ENCODE measurements at places on chromosomes 3 and 15. TPM values are rescaled to one million over a fixed set of nuclear protein-coding genes. Genes with fewer than 3 reads are reported as not detected.

GRCh38 chr3:20225769-20226168 is 39.8 kb upstream of the SGO1 start:
- DNase-seq = peak; percentile 8

DNA sequence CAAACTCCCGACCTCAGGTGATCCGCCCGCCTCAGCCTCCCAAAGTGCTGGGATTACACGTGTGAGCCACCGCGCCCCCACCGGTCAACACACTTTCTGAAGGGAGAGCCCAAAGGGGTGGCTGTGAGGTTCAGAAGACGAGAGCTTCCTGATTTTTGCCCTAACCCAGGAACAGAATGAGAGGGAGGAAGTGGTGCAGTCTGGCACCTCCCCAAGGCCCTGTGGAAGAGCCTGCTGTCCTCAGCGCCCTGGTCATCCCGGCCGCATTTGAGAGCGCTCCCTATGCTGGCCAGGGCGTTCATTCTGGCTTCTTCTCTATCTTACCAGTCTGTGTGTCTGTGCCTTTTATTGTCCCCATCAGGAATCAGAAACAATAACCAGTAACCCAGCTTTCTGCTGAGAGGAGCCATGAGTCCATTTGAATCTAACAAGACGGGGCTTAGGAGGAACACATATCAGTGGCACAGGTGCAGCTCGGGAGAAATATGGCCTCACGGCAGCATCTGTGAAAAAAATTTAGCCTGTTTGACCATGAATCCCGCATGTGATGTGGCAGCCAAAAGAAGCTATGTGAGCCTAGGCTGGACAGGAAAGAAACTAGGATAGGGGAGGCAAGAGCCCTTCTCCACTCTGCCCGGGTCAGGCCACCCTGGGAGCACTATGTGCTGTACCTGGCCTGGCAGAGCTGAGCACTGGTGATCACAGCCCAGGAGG is 12.9 kb downstream of the BDH1 start:
- DNase-seq = peak; percentile 60

- DNase-seq = no peak
These were observed 24.9 kb upstream of the WNT5A start for GRCh38 chr3:55511895-55512570.

- no peak for DNase-seq
These were observed 18.4 kb downstream of the RBP1 start for GRCh38 chr3:139521144-139521543.

GRCh38 chr3:56772952-56773938 is 28.5 kb downstream of the ARHGEF3 start:
- no peak for DNase-seq

- no peak for DNase-seq
These were observed 1.6 kb downstream of the CCR9 start for GRCh38 chr3:45887759-45888511.

DNA sequence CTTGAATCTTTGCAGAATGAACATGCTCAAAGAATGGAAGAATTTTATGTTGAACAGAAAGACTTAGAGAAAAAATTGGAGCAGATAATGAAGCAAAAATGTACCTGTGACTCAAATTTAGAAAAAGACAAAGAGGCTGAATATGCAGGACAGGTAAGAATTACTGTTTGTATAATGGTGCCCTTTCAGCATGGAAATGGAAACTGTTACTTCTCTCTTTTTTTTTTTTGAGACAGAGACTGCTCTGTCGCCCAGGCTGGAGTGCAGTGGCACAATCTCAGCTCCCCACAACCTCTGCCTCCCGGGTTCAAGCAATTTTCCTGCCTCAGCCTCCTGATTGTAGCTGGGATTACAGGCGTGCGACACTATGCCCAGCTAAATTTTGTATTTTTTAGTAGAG is 27.6 kb upstream of the CLDN11 start:
- DNase-seq = no peak

POLR2M gene
- 22.6 TPM for total RNA-seq

DNA sequence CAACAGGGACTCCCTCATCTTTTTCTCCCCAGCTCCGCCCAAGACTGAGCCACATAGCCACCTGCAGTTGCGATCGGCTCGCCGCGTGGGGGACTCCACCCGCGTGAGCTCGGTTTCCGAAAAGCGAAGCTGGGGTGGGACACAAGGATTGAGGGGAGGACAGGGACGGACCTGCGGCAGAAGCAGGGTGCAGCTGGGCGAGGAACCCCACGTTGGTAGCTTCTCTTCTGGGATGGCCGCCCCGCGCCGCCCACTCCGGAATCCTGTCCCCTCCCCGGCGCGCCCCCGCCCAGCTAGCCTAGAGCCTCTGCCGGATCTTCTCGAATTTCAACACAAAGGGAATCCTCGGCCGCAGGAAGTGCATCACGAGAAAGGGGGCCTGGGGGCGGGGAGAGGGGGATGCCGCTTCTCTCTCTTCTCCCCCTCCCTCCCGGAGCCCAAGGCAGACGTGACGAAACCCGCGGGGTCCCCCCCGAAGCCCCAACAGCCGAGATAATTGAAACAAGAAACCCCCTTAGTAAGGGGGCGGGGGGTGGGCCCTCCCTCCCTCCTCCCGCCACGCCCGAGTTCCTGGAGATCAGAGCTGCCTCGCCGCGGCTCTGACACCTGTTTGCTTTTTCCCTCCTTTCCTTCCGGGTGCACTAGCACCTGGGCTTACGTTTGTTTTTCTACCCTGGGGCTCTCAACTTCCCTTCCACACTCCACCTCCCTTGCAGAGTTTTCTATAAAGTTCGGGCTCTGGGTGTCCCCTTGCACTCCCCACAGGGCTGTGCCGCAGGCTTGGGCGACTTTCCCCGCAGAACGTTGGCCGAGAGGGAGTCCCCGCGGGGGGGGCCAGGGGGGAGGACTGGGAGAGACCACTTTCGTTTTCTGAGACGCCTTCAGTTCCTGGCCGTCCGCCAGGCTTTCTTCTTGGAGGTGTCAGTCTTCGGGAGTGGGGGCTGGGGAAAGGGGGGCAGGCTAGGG is 1.3 kb upstream of the KCNH8 start:
- peak; percentile 80 for DNase-seq

NME9 gene
- total RNA-seq = 1.3 TPM

GPR62 gene
- not detected for total RNA-seq

GRCh38 chr15:40936234-40936708 is 7.1 kb downstream of the DLL4 start:
- no peak for DNase-seq

DNA sequence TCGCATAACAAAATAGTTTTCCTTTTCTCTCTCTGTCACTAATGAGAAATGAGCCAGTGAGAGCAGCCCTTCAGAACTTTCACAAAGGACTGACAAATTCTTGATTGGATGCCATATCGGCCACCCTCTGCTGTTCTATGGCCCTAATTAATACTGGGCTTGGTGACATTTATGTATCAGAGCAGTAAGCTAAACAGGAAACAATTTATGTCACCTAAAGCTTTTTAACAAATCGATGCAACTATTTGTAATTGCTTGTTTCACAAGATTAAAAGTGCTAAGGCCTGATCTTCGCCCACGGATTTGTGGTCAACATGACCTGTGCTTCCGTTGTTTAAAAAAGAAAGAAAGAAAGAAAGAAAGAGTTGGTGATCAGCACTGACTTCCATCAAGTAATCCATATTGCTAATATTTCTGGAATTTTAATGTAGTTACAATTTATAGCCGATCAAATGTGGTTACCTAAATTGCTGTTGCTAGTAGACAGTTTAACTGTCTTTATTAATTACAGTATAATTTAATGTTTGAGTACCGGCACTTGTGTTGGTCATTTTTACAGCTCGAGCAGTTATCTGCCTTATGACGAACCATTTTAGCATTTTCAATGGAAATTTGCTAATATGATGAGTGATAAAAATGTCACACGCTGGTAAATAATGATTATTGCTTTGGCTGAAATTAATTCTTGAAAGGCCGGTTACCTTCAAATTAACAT is 631.3 kb downstream of the FOXP1 start:
- no peak for DNase-seq

CLRN1 gene
- not detected for total RNA-seq

DNA sequence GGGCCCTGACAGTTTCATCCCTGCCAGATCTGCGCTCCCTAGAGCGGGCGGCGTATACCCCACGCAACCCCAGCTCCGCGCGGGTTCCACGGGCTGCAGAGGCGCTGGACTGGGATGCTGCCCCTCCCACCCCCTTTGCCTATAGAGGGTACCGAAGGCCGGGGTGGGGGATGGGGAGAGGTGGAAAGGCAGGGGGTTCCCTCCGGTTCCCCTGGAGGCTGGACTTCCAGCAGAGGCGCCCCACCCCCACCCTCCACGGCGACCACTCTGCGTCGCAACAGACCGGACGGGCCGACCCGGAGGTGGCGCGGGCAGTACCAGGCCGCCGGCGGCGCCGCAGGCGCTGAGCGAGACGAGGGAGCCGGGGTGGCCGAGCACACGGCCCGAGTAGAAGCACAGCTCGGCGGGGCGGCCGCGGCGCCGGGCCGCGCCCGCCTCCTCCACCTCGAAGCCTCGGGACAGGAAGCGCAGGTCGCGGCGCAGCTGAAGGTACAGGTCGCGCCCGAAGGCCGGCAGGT is 995 bp downstream of the ADAMTS17 start:
- DNase-seq = peak; percentile 27

SH3GL3 gene
- total RNA-seq = 2.3 TPM

GRCh38 chr15:81339321-81339720 is 15.4 kb upstream of the STARD5 start:
- no peak for DNase-seq

MUSTN1 gene
- total RNA-seq = not detected

DNA sequence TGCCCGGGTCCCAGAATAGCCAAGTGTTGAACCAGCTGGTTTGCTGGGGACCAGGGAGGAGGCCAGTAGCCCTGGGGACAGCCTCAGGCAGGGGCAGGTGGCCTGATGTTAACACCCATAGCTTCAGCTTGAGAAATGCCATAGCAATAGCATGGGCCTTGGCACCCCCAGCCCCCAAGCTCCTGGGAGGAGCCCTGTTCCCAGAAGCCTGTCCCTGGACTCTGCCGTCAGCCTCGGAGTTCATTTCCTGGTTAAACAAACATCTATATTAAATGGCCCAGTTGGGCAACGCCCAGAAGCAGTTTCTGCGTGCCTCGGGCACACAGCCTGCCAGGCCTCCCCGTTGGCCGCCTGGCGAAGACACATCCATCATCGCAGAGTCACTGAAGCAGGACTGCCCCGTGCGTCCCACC is 58.2 kb downstream of the FGD5 start:
- peak; percentile 54 for DNase-seq

COL8A1 gene
- 0.99 TPM for total RNA-seq

- no peak for DNase-seq
These were observed 9.9 kb upstream of the YEATS2 start for GRCh38 chr3:183687705-183688104.

DNA sequence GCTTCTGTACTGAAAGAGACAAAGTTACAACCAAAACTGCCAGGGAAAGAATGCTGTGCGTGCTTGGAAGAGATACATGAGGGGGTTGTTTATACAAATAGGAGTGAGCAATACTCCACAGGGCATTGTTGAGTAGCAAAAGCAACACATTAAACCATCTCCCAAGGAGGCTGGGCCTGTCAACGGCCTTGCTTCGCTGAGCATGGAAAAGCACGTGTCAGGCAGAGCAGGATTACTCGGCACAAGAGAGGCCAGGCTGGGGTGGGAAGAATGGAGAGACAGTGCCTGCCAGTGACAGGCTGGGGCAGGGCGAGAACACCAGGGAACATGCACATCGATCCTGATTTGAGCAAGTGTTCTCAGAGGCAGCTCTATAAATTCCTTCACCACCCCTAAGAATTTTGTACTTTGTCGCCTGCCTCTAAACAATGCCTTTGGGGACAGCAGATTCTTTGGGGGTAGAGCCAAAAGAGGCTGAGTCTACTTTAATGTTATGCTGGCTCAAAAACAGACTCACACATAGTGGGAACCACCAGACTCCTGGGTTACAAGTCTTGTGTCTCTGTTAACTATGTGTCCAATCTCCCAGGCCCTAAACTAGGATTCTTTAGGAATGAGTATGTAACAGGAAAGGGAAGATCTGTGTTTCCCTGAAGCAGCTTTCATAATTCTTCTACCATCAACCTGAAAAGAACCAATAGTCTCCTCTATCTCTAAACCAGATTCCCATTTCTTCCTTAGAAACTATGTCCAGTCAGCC is 67.2 kb downstream of the LIPC start:
- DNase-seq = no peak

CNTN6 gene
- total RNA-seq = not detected

ZFAND6 gene
- total RNA-seq = 39.7 TPM

ACKR4 gene
- 2.0 TPM for total RNA-seq

HIGD2B gene
- total RNA-seq = not detected

DNA sequence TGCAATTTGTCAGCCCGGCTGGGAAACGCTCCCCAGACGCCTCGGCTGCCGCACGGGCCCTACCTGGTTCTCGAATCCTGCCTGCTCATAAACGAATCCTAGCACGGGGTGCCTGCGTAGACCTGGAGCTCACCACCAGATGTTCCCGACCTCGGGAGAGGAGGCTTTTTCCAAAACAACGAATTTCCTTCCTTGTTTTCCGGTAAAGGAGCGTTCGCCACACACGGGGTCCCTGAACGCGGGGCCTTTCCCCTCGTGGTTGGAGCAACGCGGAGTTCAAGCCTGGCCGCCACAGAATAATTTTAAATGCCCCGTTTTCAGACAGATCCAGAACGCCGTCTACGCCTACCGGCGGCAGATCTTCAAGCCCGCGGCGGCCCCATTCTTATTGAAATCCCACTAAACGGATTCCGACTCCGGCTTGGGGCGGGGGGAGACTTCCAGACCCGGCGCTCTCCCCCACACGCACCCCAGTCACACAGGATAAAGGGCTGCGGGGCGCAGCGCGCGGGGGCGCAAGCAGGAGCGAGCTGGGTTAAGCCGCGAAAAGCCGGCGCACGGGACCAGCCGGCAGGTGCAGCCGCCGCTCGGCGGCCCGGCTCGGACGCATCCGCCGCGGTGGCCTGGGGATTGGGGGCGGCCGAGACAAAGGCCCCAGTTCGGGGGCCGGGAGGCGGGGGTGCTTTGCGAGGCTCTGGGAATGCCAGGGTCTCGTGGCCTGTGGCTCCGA is 895 bp downstream of the GATA2 start:
- DNase-seq = no peak

DNA sequence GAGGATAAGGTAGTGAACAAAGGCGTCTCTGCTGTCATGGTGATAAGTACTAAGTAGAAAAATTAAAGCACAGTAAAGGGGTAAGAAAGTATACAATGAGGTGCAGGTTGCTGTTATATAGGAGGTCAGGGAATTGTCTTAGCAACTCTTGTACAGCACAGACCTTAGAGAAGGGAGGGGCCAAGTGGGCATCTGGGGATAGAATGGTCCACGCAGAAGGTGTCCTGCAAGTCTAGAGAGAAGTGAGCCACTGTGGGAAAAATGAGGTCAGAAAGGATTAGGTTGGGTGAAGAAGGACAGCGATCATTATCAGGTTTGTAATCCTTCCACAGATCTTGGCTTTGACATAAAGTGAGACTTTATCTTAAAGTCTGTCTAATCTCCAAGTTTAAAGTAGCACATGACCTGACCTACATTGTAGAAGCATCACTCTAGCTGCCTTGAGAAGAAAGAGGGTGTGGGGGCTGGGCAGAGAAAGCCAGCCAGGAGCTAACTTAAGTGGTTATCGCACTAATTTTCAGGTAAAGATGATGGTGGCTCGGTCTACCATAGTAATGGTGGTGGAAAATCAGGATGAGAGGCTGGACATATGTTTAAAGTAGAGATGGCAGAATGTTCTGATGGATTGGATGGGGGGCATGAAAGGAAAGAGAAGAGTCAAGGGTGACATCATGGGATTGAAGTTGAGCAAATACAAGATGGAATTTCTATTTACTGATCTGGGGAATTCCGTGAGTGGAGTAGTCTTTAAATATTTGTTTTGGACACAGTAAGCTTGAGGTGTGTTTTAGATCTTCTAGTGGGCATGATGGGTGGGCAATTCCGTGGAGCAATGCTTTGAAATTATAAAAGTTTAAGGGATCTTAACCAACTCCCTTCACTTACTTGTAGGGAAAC is 919.2 kb downstream of the ROBO1 start:
- no peak for DNase-seq

NOX5 gene
- total RNA-seq = not detected

ALDH1A3 gene
- 33.9 TPM for total RNA-seq

GRCh38 chr3:153897025-153897723 is 224.0 kb upstream of the ARHGEF26 start:
- DNase-seq = no peak
